ENCODE measurements at places on chromosomes 4 and X. TPM values are rescaled to one million over a fixed set of nuclear protein-coding genes. Genes with fewer than 3 reads are reported as not detected.

The NALF2 gene
- total RNA-seq = 0.20 TPM

The ERAS gene
- not detected for total RNA-seq

The CTAG1A gene
- not detected for total RNA-seq

The RAB40AL gene
- total RNA-seq = 0.99 TPM

The GPR50 gene
- not detected for total RNA-seq

Data from left lung (tissue), 14 donors.